C1 segment of cervical spinal cord (tissue), 14 donors: ENCODE measurements at places on chromosomes 4 and X.

DNA sequence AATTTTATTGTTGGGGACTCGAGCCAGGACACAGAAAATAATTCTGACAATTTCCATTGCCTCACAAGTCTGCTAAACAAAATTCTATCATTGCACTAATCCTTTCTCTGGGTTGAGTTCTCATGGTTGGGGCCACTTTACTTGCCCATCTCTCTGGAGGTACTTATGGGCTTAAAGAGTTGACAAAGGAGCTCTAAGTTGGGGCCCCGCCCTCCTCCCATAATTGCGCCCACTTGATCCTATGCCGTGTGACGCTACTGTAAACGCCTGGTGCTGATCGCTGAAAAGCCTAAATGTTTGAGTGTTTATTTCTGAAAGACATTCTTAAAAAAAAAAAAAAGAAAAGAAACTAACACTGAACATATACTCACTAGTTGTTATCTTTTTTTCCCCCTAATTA lies 103.0 kb downstream of the TENM3 start:
- no peak for DNase-seq

DNA sequence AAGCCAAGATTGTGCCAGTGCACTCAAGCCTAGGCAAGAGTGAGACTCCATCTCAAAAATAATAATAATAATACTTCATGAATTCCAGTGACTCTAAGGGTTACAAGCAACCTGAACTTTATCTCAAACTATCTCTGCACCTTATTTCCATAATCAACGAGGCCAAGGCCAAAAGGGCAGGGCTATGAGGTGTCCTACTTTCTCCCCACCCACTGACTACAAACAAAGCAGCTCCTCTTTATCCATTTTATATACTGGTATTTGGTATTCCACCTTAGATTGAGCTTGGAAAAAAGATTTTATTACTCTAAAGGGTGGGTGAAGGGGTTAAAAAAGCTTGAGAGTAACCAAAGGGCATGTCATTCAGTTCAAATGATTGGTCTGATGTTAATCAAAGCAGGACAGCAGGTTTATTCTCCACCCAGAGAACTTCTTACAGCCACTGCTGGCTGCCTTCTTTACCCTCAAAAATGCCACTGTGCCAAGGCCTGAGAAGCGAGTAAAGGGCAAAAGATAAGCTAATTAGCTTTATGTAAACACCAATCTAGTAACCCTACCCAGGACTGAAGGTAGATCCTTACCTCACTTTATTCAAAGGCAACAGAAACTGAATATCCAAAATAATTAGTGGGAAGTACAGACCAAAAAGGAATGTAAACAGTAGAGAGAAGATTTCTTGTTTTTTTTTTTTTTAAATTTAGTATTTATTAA lies 28.2 kb downstream of the APOO start:
- DNase-seq, result no peak

- no peak for DNase-seq
These were observed 35.0 kb downstream of the SHROOM3 start for GRCh38 chr4:76470064-76470463.

- DNase-seq, result no peak
These were observed 586.1 kb downstream of the GBA3 start for GRCh38 chr4:23278845-23279244.

GRCh38 chr4:151933122-151933827 lies 172.5 kb upstream of the GATB start:
- DNase-seq, result no peak

- DNase-seq, result no peak
These were observed 41.1 kb upstream of the HS3ST1 start for GRCh38 chr4:11469650-11470437.

DNA sequence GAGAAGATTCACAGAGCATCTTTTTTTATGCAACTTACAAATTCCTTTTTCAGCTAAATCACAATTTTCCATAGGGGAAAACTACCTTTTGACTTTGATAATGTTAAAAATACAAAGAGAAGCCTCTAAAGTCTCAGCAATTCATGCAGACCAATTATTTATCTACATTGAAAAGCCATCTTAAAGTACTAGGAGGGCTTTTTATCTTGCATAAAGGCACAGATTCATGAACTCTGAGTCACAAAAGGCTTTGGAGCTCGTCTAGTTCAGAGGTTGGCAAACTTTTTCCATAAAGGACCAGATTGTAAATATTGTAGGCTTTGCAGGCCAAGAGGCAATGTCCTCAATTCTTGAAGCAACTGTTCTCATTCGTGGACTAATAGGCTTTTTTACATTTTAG lies 210.4 kb upstream of the HDX start:
- no peak for DNase-seq

DNA sequence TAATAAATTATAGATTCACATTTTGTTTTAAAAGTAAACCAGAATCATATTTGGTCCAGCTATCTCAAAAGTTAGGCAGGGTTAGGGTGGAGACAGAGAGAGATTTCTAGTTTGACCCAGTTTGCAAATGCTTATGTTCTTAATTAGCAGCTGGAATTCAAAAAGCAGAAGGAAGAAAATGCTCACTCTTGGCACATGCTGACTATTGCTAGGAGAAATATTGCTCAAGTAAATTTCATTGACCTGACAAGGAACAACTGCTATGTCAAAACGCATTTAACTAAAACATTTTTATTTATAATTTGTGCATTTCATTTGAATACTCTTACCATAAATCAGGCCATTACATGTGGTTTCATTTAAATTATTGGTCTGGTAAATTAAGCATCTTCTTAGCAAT lies 131.8 kb downstream of the GLRA3 start:
- no peak for DNase-seq

DNA sequence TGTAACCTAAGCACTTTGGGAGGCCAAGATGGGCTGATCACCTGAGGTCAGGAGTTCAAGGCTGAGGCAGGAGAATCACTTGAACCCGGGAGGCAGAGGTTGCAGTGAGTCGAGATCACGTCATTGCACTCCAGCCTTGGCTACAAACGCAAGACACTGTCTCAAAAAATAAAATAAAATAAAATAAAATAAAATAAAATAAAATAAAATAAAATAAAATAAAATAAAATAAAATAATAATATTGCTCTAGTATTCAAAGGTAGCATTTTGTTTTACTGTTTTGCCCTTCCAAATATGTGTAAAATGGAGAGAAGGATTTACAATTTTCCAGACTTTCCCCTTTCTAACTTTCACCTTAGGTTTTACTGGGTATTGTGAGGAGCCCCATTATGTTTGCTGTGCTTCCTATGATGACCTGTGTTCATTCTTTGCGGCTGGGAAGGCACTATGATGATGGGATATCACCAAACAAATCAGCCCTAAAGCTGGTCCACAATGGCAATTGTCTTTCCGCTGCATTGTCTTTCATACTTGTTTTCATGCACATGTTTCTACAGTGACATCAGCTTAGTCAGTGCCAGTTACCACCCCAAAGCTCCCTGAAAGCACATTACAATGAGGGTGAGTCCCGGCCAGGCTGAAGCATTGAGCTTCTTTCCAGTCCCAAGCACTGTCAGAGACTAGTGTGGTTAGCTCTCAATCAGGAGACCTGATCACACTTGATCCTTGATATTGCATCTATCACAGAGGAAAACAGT lies 50.8 kb downstream of the DTHD1 start:
- peak; percentile 55 for DNase-seq

- DNase-seq, result no peak
These were observed 18.0 kb downstream of the AIFM1 start for GRCh38 chrX:130147631-130148030.

GRCh38 chr4:2103843-2104547 lies 44.9 kb downstream of the NAT8L start:
- DNase-seq, result no peak

DNA sequence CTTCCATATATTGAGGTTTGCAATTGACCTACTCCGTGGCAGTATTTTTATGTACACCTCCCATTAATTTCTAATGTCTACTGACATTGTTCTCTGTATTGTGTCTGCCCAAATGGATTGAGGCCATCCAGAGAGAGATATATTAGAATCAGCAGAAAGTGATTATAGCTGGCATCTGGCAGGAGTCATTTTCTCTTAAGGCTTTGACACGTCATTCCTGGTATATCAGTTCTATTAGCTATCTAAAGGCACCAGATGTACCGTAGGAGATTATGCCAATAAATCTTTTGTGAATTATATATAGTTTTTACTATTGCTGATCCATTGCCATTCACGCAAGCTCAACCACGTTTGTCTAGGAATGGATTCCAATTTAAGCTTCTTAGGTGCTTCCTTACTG lies 1026.4 kb upstream of the IGFBP7 start:
- DNase-seq, result no peak

GRCh38 chr4:55002431-55002830 lies 123.0 kb downstream of the KDR start:
- no peak for DNase-seq

DNA sequence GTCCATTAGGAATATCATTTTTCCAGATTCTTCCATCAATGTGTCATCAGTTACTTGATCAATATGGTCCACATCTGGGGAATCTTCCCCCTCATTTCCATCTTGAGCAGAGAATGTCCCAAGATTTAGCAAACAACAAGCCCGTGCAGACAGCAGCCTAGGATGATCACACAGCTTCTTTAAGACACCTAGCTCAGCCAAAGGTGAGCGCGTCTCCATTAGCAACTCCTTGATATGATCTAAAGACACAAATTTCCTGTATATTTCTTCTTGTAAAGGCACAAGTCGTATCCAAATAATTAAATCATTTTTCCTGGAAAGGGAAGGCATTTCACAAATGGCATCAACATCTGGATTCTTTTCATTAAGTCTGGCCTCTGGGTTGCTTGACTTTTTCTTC lies 25.8 kb downstream of the PIN4 start:
- DNase-seq, result no peak

GRCh38 chr4:55866290-55866907 lies 13.0 kb downstream of the EXOC1 start:
- DNase-seq, result no peak

GRCh38 chrX:65480960-65481359 lies 53.6 kb downstream of the LAS1L start:
- no peak for DNase-seq

DNA sequence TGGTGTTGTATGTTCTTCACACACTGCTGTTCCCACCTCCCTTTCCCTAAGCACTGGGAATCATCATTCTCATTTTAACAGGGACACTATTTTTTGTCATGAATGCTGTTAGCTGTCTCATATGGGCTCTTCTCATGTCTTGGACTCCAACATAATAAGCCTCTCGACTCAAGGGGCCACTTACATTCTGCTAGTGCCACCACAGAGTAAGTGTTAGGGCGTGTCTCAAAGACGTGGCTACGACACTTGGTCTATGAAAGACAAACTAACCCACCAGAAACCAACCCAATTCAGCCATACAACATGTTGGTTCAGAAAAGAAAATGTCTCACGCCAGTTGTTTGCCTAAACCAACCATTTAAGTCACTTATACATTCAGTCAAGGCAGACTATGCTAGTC lies 32.2 kb downstream of the SEL1L3 start:
- no peak for DNase-seq

GRCh38 chr4:70606459-70606858 lies 14.4 kb downstream of the AMBN start:
- no peak for DNase-seq

DNA sequence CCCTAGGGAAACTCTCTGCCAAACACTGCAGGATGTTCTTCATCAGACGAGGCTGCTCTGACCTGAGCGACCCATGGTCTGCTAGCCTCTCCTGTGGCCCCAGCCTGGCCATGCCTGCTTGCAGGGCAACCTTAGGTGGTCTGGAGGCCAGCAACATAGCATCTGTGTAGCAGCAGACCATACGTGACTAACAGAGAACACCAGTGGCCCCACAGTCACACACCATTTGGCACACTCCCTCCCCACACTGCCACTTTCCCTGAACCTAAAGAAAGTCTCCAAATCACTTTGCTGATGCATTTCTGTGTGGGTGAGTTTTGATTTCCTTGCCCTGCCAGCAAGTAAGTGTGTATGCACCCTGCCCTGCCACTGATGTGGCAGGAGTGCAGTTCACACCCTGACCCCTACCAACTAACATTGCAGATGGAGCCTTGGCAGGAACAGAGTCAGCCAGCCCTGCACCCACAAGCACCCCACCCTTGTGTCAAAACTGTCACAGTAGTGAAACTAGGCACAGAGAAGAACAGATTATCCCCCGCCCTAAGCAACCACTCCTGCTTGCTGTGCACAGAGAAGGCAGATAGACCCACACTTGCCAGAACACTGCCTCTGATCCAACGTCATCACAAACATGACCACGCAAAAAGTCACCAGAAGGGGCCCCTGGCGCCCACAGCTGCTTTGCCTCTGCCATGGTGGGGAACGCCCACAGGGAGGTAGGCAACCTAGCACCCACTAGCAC lies 249.1 kb downstream of the SPIN4 start:
- no peak for DNase-seq

DNA sequence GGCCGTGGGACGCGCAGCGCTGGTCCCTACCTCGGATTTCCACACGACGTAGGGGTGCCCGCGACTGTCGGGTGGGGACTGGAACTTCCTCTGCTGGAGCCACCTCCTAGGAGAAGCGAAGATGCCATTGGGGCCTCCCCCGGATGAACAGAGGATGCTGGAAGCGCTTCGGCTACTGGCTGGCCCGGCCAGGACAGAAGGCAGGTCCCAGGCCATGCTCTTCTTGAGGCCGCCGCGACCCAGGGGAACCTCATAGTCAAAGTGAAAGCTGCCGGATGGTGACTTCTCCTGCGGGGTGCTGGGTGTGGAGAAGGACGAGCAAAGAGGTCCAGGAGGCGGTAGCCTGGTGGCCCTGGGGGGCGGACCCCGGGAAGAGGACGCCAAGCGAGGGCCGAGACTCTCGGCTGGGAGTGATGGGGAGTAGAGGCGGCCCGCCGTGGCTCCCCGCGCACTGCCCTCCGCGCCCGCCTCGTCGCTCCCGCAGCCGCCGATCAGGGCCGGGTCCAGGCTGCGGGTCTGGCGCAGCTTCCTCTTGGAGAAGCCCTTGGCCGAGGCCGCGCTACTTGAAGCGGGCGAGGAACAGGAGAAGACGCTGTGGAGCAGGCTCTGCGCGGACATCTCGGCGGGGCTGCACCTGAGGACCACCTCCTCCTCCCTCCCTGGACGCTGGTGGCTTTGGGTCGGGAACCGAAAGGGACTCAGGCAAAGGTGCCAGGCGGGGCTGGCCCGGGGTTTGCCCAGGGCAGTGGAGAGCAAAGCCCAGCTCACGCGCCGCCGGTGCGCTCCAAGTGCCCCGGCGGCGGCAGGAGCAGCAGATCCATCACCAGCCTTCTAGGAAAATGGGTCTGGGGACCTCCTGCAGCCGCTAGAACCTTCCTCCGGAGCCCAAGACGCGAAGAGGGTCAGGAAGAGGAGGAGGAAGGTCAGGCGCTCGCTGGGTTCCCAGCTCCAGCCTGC lies 1.2 kb downstream of the ARHGAP6 start:
- no peak for DNase-seq

- DNase-seq, result no peak
These were observed 83.7 kb upstream of the F9 start for GRCh38 chrX:139446832-139447231.

- DNase-seq, result no peak
These were observed 74.6 kb downstream of the ARSJ start for GRCh38 chr4:113904877-113905276.

DNA sequence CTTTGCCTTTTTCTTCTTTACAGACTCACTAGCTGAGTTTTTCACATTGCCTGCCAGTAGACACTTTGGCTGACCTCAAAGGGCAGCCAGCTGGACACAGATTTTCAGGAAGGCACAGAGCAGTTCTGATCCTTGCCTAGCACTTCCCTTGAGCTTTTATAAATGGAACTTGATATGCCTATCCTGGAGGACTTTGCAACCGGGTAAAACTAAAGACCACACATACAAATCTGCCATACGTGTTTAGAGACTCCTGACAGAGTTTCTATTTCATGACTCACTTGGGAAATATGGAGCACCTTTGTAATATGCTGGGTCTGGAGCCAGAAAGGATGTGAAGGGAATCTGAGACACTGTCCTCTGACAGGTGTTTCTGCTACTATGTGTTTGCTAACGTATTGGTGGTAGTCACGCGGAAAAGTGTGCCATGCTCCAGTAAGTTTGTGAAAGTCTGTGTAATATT lies 56.7 kb upstream of the RASSF6 start:
- no peak for DNase-seq
